DND-41 (cell line): ENCODE measurements at places on chromosomes 13 and 19.

- no peak for DNase-seq
Observed at GRCh38 chr19:46536391-46536790, 40.7 kb upstream of the PNMA8B start.

DNA sequence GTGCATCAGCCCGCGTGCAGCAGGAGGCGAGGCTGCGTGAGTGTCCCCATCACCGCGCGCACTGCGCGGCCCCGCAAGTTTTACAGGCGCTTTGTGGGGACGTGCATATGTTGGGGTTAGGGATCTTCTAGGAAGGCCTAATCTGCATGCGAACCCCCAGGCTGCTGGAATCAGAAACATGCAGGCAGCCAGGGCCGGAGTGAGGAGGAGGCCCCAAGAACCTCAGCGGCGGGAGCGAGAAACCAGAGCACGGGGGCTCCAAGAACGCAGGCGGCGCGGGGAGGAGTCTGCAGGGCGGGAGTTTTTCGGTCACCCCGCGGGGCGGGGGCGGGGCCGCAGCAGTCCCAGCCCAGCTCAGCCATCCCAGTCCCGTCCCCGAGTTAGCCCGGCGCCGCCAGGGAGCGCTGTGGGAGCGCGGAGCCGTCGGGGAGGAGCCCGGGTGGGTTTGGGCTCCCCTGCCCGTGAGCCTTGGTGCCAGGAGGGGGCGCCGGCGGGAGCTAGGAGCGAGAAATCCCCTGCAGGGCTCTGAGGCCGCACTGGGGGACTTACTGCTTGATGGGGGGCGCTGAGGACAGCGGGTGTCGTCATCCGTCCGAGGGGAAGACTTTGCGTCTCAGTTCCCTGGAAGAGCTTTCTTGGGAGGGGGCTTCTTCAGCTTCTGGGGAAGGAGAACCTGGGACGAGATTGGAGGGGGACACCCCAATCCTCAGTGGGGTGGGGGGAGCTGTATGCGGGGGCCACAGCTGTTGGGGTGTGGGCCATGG is 933 bp upstream of the NRTN start:
- peak; percentile 96 for DNase-seq

DNA sequence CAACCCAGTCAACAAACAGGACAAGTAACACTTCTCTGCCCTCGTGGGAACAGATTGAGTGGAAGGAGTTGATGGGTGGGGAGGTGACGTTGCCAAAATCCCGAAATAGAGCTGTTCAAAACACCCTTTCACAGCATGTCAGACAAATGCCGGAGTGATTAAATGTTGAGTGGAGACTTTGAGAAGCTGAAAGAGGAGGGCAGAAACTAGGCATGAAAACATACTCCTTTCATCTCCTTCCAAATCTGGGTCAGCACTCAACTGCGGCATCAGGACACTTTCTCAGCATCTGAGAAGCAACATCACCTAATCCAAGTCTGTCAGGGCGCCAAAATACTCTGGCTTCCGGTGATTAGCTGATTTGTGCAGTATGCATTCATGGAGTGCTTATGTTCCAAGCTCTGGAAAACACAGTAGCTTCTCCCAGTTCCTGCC is 51.5 kb upstream of the MRI1 start:
- DNase-seq, result no peak

GRCh38 chr13:95406176-95406575 is 104.9 kb upstream of the ABCC4 start:
- no peak for DNase-seq

DNA sequence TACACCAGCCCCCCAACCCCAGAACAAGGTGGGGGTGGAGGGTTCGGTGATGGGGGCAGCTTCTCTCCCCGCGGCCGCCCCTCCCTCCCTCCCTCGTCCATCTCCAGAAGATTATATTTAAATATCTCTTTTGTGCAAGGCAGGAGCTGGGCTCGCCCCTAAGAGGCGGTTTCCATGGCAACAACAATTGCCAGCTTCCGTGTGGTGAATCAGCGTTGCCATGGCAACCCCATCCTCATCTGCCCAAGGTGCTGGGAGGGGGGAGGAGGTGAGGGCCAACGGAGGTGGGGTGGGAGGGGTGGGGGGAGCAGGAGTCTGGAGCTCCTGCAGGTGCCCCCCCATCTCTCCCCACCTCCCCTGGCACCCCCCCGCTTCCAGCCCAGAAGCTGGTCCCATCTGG is 46.4 kb downstream of the CELF5 start:
- DNase-seq, result peak; percentile 58
